ENCODE measurements at places on chromosomes 12 and 14.

- DNase-seq: no peak
Measured at GRCh38 chr14:103058164-103059055, 1.1 kb upstream of the CDC42BPB start.

GRCh38 chr14:58829594-58829993 lies 191.8 kb downstream of the DACT1 start:
- DNase-seq: peak; percentile 67

- DNase-seq: no peak
Measured at GRCh38 chr14:71728386-71728785, 203.8 kb upstream of the RGS6 start.

- no peak for DNase-seq
Measured at GRCh38 chr14:85342858-85343607, 186.9 kb upstream of the FLRT2 start.

GRCh38 chr12:52872644-52873389 lies 24.0 kb upstream of the KRT78 start:
- peak; percentile 35 for DNase-seq

- no peak for DNase-seq
Measured at GRCh38 chr12:68180792-68181744, 21.5 kb upstream of the IFNG start.

DNA sequence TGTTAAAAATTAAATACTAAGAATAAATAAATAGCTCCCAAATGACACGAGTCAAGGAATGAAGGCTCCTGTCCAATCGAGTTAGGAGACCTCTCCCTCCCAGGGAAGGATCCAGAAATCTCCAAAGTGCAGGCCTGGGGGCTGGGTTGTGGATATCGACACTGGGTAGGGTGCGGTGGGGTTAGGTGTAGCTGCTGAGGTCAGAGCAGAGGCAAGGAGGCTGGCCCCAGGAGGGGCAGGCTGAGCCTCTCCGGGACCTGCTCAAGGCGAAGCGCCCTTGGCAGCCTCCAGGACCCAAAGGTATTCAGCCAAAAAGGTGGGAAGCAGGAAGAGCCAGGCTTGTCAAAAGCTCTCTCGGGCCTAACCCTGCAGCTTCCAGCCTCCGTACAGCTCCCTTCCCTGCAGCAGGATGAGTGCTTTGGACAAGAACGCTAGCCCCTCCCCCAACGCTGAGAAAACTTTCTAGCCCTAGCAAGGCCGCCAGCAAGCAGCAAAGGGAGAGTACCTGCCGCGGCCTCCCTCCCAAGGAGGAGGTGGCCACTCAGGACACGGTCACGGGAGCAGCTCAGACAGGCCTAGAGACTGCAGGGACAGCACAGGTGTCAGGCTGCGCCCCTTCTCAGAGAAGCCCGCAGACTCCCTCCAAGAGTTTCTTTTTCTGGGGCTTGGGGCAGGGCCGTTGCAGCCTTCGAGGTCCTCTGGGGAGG lies 3.7 kb upstream of the PNMA1 start:
- DNase-seq: no peak

DNA sequence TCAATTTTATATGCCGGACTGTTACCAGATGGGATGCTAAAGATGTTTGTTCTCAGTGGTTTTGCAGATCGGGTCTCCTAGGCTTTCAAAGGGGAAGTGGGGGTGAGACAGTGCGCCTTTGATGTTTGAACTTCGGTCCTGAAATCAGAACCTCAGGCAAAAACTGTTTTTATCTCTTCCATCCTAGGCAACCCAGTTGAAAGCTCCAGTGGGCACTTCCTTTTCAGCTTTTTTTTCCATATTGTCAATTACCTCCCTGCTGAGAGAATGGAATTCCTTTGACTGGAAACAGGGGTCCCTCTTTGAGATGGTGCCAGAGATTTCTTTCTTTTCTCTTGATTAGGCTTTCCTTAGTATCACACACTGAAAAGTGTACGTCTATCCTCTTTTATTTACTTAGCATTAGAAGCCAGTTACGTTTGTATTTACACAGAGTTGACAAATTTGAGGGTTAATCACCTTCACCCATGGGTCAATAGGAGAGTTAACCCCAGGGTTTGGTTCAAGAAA lies 40.0 kb downstream of the NUAK1 start:
- DNase-seq: no peak

DNA sequence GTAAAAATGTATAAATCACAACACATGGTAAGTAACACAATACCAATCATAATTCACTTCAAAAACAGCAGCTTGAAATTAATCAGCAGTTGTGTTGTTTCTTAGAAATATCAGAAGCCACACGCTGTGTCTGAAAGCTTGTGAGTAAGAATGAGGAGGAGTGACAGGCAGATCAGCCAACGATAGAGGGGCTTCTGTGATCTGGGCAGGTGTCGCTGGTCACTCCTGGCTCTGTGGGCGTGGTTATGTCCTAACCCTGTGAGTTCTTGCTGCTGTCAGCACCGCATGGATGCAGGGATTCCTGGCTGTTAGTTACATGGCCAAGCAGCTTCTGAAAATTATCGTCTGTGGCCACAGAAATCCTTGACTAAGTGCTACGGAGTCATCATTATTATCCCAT lies 123.4 kb downstream of the SLC25A47 start:
- peak; percentile 25 for DNase-seq

- no peak for DNase-seq
Measured at GRCh38 chr14:91058042-91058581, 2.3 kb downstream of the RPS6KA5 start.

DNA sequence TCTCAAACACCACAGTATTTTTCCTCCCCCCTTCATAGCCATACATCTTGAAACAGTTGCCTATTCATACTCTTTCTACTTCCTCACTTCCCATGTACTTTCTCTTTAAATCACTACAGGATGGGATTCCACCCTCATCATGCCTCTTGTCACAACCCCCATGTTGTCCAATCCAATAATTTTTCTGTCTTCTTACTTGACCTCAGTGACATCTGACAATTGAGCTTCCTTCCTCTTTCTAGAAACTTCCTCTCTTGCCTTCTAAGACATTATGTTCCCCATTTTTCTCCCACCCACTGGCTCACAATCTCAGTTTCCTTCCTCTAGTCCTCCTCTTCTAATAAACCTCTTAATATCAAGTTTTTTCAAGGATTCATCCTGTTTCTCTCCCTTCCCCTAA lies 5.3 kb downstream of the C2CD5 start:
- DNase-seq: no peak

- peak; percentile 5 for DNase-seq
Measured at GRCh38 chr14:80942191-80942600, 658 bp upstream of the CEP128 start.

DNA sequence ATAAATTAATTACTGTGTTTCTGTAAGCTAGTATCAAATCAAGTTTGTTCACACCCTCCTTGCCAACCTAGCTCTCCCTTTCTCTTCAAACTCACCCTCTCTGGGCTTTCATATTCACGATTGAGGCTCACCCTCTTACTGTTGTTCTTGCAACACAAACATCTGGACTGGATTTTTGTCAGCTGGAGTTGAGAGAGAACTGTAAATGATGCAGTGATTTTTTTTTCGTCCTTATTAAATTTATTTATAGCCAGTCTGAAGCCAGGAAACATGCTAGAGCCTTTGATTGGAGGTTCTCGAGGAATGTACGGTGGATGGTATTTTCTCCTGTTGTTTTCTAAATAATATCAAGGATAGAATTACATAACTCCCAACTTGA lies 485.1 kb downstream of the ZFP36L1 start:
- DNase-seq: no peak

DNA sequence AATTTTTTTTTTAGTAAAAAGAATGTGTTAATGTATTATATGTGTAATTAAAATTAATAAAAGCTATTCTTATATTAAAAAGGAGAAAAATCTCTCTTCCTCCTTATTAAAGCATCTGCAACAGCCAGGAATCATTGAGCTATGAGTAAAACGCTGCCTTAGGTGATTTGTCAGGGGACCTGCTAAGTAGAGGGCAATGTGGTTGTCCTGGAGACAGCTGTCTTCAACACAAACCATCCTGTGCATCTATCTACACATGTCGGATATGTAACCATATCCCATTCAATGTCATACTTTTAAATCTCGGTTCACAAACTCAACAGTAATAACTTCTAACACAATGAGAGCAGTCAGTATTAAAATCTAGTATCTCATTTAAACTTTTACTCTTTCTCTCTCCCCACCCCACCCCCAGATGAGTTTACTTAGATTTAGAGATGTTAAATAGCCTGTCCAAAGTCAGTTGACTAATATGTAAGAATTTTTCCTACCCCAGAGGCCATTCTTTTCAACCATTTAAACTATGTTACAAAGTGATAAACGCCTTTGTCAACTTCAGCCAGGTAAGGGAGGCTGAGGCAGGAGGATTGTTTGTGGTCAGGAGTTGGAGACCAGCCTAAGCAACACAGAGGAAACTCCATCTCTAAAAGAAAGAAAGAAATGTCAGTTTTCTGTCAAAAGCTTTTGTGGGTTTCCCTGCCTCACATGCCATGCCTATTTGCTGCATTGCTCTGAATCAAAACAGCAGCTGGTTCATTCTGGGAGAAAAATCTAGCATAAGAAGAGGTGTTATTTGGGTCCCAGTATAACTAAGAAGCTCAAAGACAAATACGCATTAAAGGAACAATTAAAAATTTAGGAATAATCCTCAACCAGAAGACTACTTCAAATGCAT lies 413.7 kb upstream of the CCDC196 start:
- DNase-seq: no peak

DNA sequence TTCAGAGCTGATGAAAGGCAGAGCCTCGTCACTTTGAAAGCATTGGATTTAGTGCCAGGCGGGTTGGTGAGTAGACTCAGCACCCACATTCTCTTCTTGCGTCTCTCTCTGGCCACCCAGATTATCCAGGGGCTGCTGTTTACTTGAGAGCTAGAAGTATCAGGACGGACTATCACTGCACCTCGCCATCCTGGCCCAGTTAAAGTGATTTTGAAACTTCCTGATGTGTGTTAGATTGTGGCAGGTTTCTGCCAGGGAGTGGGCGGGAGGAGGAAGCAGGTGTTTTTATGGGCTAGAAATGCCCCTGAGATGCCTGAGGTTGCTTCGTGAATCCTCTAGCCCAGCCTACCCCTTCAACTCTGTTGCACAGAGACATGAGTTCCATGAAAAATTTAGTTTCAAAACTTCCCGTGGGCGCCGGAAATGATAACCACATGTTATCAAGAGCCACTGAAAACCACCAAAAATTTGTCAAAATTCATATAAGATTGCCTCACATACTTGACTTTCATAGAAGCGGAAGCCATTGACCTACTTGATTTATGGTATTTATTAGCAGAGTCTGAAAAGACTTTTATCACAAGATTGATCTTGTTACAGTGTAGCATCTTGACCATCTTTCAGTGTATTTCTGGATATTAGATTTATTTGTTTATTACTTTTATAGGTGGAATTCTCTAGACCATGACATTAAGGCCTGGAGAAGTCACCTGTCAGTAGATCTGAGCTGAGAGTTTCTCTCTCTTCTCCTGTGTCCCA lies 466.0 kb downstream of the RAD51B start:
- DNase-seq: no peak

DNA sequence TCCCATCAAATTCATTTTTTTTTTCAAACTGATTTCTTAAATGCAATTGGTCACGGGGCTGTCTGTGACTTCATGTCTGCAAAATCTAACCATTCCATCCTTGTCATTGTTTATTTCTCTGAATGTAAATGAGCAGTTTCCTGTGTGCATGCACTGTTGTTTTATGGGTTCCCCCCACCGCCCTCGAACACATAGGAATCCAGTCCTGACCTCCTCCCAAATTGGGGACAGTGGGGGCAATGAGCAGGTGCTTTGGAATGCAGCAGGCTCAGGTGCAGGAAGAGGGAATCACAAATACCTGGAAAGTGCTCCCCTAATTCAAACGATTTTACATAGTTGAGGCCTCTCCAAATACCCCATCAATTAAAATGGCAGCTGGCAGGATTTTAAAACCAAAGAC lies 62.6 kb upstream of the ESRRB start:
- DNase-seq: no peak

GRCh38 chr14:52352061-52352491 lies 38.0 kb downstream of the PTGER2 start:
- no peak for DNase-seq

- DNase-seq: no peak
Measured at GRCh38 chr12:29743801-29744200, 39.9 kb downstream of the TMTC1 start.

DNA sequence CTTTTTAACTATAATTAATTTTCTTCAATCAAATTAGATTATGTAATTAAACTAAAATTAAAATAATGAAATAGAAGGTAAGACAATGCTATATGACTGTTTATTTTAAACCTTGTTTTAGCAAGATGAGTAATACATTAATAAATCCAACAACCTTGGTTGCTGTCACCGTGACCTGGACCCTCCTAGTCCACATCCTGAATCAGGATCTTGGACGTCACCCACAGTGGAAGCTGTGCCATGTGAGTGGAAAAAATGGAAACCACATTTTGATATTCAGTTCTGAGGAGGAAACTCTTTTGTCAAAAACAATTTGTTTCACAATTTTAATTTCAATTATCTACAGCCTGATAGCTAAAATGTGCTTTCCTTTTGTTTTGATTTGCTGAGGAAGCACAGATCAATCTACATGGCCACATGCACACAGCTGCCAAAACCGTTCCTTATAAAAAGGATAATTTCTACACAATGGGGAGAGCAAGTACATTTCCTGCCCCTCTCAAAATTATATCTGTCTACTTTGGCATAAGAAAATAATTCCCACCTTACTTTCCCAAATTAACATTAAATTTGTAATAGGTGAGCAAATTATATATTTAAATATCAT lies 255.5 kb downstream of the RASSF9 start:
- DNase-seq: no peak

DNA sequence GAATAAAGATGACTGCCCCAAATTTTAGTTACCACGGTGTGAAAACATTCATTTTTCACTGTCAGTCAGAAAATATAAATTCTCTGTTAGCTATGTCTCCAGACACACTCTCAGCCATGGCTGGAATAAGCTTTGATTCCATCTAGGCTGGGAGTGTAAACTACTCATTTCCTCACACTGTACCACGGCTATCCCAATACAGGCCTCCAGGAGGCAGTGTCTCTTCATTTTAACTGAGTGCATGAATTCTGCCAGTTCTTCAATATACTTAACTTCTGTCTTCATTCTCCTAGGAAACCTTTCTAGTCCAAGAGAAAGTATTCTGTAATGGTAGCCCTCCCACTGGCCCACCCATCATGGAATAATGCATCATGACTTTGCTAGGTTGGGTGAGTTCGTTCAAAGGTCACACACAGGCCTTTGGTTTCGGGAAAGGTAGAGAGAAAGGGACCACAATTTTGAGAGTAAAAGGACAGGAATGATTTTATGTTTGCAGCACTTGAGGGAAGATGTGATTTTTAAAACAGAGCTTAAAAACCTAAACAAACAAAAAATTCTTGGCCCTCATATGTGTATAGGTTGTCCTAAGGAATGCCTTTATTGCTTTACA lies 381.1 kb downstream of the SEC23A start:
- peak; percentile 43 for DNase-seq

GRCh38 chr12:100265732-100266584 lies 921 bp downstream of the DEPDC4 start:
- no peak for DNase-seq

GRCh38 chr14:40494483-40494882 lies 1062.2 kb upstream of the FBXO33 start:
- DNase-seq: no peak

GRCh38 chr12:2429032-2429431 lies 365.7 kb upstream of the FKBP4 start:
- no peak for DNase-seq

GRCh38 chr14:70780396-70781075 lies 28.8 kb downstream of the MAP3K9 start:
- DNase-seq: no peak
